HS-5 (cell line): ENCODE measurements at places on chromosomes 11 and 22.

GRCh38 chr11:19374151-19374569 lies 133.4 kb upstream of the E2F8 start:
- DNase-seq, result peak; percentile 98

DNA sequence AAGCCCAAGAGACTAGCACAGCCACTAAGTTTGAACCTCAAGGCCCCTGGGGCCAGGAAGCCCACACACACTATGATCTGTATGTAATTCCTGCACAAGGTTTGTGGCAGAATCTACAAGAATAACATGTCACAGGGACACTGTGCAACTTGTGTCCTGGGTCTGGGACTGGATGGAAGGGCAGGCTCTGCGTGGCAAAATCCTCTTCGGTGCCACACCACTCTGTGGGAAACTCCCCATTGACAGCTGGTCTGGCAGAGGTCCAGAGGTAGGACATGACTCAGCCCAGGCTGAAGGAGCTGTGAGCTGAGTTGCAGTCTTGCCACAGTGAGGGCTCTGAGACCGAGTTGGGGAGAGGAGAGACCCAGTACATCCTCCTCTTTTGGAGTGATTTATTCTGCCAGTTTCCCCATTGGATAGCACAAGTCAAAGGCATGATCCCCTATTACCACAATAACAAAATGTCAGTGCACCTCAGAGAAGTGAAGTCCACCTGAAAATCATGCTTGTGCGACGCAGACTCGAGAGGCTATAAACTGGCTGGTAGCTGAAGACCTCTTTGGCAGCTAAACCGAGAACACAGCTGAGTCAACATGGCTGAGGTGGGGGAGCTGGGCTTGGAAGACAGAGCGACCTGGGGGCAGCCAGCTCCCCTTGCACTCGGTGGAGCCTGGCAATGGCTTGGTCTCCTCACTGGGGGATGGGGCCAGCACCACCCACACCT lies 23.3 kb upstream of the SERPIND1 start:
- peak; percentile 25 for DNase-seq

DNA sequence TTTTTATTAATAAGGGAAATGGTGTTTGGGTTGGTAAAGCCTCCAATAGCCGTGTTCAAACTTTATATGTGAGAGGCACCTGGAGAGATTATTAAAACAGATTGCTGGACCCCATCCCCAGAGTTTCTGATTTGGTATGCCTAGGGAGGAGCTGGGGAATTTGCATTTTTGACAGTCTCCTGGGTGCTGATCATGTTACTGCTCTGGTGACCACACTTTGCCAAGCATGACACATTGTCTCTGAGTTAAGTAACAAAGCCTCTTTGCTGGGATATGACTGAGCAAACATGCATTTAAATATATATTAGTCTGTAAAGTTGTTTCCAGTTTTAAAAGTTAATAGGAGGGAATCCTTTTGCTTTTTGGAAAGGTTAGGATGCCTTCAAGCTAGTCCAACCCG lies 140.4 kb downstream of the NAV2 start:
- peak; percentile 18 for DNase-seq

DNA sequence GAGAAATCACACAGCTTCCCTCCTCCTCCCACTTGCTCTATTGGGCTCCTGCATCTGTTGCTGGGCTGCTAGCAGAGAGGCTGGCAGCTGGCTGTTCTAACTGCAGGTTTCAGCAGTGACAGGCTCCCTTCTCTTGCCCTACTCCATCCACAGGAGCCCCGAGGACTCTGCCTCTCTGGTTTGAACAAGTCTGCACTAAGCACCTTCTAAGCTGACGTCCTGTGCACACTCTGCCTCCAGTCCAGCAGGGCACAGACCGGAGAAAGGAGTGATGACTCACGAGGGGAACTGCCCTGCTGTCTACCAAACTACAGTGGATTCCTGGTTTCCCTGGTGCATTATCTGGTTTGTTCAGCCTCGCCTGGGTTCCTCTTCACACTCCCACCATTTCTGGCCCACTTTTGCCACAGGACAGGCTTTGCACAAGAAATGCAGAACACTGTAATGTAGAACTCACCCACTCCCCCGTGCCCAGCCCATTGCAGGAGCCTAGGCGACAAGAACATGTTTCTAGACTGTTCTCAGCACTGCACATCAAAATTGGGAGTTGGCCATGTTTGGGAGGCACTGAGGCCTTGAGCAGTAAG lies 26.0 kb downstream of the IL10RA start:
- DNase-seq, result no peak

GRCh38 chr11:27395556-27396258 lies 32.7 kb upstream of the CCDC34 start:
- no peak for DNase-seq

- no peak for DNase-seq
Measured at GRCh38 chr22:39989633-39990032, 5.1 kb upstream of the FAM83F start.

DNA sequence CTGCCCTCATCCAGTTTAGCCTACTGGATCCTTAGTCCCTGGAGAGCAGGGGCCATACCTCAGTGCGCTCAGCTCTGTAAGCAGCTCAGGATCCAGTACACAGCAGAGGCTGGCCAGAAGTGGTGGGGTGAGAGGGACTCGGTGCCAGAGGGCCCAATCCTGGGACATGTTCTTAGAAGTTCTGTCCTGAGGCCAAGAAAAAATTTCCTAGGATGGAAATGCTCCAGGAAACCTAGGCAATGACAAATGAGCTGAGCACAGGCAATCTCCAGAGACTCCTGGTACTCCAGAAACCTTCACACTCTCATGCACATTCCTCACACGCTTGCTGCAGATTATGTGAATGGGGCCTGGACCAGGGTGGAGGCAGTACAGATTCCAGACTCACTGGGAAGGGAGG lies 89.6 kb downstream of the SERGEF start:
- DNase-seq, result no peak

DNA sequence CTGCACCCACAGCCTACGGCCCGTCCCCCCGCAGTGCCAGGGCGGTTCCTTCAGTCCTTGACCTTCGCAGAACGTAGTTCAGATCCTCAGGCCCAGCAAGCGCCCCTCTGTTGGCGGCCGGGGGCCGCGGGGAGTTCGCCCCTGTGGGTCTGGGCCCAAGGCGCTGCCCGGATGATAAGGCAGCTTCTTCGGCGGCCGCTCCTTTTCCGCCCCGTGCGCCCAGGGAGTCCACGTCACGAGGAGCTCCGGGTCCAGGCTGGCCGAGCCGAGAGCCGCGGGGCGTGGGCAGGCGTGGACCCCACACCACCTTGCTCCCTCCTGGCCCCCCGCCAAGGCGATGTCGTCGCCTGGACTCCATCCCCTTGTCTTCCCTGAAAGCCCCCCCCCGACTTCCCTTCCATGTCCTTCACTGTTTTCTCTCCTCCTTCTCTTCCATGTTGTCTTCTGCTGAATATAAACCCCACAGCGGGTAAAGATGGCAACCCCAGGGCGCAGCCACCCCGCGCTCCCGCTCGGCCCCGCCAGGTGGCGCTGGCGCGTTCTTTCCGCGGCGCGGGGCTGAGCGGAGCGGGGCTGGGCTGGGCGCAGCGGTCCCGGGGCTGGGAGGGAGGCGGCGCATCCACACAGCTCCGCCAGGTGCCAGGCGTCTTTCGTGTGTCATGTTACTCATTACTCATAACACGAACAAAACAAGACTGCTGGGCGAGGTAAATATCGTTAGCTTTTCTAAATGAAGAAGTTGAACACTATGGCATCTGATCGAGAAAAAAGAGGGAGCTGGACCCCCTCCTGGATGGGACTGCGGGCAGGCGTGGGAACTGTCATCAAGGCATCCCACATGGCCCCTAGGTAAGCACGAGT lies 321.0 kb downstream of the NTM start:
- no peak for DNase-seq

GRCh38 chr11:27238811-27239210 lies 124.2 kb downstream of the CCDC34 start:
- DNase-seq, result no peak

- DNase-seq, result no peak
Measured at GRCh38 chr11:62186195-62186594, 3.8 kb upstream of the SCGB1D1 start.

DNA sequence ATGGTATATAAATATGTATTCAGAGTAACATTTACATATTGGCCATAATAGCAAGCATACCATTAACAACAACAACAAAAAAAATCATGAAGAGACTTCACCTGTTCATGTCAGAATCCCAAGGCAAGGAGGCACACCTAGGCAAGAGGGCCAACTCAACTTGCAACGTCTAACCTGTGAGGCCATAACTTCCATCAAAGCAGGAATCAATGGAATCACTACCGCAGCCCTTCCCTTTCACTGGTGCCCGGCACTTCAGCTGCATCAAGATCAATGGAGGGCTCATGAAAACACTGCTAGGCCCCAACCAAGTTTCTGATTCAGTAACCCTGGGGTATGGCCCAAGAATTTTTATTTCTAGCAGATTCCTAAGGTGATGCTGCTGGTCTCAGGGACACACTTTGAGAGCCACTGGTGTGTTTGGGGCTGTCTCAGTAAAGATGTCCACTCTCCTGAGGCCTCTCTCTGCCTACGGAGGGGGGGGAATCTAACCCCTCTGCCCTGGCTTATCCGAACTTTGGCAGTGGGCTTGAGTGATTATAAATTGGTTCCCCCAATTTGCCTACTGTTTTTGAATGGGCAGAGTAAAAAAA lies 8.0 kb downstream of the ZFTA start:
- DNase-seq, result no peak

- no peak for DNase-seq
Measured at GRCh38 chr11:117627259-117627658, 169.8 kb downstream of the DSCAML1 start.

GRCh38 chr22:31615940-31616314 lies 46.1 kb downstream of the PISD start:
- no peak for DNase-seq

DNA sequence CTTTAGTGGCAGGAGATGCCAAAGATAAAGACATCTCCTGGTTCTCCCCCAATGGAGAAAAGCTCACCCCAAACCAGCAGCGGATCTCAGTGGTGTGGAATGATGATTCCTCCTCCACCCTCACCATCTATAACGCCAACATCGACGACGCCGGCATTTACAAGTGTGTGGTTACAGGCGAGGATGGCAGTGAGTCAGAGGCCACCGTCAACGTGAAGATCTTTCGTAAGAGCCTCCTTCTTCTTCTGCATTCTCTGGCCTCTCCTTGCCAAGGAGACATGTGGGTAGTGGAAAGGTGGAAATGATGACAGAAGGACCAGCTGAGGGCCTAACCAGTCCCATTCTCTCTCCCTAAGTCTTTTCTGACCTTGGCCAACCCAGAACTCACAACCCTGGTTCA lies 110.1 kb upstream of the TTC12 start:
- DNase-seq, result no peak

DNA sequence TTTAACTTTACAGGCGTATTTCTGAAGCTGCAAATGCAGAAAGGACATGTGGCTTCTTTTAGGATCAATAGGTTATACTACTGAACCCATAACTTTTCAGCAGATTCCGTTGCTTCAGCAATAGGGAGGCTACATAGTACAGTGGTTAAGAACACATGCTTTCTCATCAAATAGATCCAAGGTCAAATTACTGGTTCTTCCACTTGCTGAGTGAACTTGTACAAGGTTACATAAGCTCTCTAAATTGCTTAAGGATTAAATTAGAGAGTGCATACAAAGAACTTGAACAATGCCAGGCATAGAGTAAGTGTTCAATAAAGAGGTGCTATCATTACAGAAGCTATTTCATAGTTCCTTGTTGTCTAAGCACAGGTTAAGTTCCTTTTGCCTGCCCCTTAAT lies 129.6 kb downstream of the BARX2 start:
- no peak for DNase-seq

DNA sequence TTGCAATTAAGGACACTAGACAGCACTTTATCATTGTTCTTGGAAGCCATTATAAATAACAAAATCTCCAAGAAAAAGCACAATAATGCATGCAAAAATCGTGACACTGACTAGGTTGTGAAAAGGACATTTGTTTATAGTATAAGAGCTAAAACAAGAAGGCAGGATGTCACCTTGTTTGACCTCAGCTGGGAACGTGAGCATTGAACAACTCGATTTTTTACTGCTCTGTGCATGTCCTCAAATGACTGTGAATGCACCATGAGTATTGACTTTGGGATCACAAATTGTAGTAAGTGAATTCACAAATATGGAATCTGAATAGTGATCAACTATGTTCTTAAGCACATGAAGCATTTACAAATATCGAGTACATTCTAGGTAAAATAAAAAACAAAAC lies 35.3 kb upstream of the ARHGAP20 start:
- no peak for DNase-seq

- DNase-seq, result no peak
Measured at GRCh38 chr22:48459259-48459658, 1368.4 kb downstream of the BRD1 start.
